Glutamatergic neuron (in vitro differentiated cells): ENCODE measurements at places on chromosomes 3 and 15.

DNA sequence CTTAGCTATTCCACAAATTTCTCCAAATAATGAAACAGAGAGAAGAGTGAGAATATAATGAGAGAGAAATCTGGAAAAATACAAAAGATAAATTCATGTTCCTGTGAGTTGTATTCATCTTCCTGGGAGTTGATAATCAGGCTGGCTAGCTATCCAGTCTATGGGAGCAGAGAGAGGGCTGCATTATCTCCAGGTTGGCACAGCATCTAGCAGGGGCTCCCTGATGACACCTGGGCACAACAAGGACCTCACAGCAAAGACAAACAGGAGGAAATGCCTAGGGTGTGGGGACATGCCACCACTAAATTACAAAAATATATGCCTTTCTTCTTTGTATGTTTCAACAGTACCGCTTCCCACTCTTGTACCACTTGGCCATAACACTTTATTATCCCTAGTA lies 1.9 kb downstream of the EHD4 start:
- DNase-seq, result no peak

DNA sequence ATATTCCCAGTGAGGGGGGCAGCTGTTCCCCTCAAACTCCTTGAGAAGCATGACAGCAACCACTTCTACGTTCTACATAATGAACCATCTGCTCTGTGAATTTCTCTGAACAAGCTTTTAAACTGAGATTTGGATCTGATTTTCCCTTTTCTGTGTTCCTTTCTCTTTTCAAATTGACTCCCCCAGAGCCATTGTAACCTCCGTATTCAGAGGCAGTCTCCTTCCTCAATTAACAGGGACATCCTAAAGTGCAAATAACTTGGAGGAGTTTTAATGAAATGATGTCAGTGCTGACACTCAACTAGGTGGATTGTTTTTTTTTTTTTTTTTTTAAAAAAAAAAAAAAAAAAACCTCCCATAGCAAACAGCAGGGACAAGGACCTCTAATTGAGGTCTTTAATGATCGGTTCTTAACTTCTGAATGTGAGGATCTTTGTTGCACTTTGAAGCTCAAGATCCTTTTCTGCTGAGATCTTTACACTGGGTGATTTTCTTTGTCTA lies 48.8 kb downstream of the ADAMTS9 start:
- no peak for DNase-seq

GRCh38 chr15:38074029-38074428 lies 139.6 kb downstream of the TMCO5A start:
- no peak for DNase-seq

- no peak for DNase-seq
These were observed 306.3 kb downstream of the OCA2 start for GRCh38 chr15:27792756-27793264.
